ENCODE measurements at places on chromosomes 13 and 19.

- DNase-seq = no peak
Measured at GRCh38 chr19:33437393-33437820, 63.9 kb downstream of the CEBPG start.

- DNase-seq = peak; percentile 36
Measured at GRCh38 chr19:10085641-10086590, at the start of gene SHFL. Gene SHFL, plus strand, starts transcription at chr19:10086317. Its CDS starts 111 bp downstream, at chr19:10086428.

DNA sequence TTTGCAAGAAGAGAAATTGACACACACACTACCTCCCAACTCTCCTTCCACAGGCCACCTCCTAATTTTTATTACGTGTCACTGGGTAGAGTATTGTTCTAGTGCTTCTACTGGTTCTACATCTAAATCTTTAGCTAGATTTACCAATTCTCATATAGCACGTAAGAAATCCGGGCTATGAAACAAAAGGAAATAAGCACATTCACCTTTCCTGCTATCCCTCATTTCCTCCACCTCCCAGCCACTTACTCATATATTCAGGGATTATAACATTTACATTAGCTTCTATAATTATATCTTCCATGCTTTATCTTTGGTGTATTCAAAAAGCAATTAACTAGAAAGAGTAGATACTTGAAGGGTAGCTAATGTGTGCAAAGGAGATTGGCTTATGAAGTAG lies 39.7 kb downstream of the USP12 start:
- DNase-seq = no peak

- DNase-seq = no peak
Measured at GRCh38 chr19:4354897-4355296, 11.5 kb downstream of the MPND start.

GRCh38 chr19:40360708-40361241 lies 12.3 kb downstream of the PLD3 start:
- DNase-seq = no peak

GRCh38 chr13:111216166-111216960 lies 101.3 kb downstream of the ARHGEF7 start:
- DNase-seq = peak; percentile 30

DNA sequence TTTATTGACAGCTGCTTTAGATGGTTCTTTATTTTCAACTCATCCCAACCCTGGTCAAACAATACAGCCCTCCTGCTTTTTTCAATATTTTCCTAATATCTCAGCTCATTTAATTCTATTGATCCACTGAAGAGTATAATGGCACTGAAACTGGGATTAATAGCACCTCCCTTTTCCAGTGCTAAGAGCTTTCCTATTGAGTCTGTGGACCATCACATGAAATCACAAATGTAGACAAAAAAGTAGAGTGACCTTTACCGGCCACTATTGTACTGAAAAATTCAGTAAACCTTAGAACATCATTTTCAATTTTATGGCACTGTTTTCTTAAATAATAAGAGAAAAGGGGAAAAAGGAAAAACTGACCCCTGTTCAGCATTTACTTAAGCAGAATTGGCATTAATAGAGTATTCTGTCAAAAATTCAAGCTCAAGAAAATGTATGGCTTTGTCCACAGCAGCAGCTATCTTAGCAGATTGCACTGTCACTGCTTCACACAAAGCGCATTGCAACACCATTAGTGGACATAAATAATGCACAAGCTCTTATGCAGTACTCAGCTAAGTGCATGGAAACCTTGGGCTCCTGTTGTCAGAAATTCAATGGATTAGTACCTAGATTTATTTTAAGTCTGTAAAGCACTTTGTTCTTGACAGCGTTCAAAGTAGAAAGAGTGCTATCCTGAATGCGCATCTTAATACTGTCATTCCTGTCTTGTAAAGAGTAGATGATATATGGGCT lies 851.0 kb upstream of the KLHL1 start:
- DNase-seq = no peak

DNA sequence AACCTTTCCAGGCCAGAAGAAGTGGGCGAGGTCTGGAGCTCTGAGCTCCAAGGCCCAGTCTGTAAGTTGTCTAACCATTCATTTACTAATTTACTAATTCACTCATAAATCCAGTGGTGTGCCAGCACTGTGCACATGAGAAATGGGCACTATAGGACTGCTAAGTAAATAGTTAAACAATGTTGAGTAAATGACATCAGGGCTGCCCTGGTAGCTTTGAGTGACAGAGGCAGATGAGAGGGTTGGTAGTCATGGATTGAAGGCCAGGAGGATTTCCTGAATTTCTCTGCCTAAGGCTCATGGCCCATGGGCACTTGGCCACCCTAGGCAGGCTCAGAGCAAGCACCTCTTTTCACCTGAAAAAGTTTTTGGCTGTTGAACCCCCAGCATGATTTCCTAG lies 216.9 kb upstream of the RXFP2 start:
- DNase-seq = no peak

DNA sequence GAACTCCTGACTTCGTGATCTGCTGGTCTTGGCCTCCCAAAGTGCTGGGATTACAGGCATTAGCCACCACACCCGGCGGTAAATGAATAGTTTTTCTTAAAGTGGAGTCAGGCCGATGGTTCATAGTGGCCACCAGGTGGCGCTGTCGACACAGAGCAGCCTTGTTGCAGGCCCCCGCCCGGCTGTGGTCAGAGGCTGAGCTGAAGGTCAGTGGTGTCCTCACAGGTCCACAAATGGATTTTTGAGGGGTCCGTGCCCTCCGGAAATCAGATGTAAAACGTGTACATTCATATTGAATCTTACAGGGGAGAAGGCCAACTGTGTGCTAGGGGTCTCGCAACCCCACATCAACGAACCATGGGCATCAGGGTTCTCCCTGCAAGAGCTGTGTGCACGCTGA lies 13.4 kb upstream of the WDR18 start:
- no peak for DNase-seq

GRCh38 chr19:32814624-32815023 lies 54.9 kb downstream of the SLC7A9 start:
- DNase-seq = no peak

GRCh38 chr13:37107868-37108267 lies 2.4 kb upstream of the CSNK1A1L start:
- no peak for DNase-seq

DNA sequence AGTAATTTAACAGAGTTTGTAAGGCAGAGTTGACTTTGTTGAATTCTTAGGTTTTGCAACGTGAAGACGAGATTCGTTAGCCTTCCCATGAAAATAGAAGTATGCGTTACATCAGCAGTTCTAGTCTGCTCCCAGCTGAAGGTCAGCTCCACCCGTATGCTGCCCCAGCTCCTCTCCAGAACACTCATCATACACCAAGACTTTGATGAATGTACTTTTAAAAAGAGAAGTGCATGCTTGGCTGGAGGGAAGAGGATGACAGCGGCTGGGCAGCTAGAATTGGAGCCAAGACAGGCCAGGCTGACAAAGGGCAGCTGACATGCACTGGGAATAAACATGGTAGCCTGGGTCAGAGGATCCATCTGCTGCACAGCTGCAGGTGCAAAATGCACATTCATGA lies 166.3 kb upstream of the ARGLU1 start:
- DNase-seq = no peak

DNA sequence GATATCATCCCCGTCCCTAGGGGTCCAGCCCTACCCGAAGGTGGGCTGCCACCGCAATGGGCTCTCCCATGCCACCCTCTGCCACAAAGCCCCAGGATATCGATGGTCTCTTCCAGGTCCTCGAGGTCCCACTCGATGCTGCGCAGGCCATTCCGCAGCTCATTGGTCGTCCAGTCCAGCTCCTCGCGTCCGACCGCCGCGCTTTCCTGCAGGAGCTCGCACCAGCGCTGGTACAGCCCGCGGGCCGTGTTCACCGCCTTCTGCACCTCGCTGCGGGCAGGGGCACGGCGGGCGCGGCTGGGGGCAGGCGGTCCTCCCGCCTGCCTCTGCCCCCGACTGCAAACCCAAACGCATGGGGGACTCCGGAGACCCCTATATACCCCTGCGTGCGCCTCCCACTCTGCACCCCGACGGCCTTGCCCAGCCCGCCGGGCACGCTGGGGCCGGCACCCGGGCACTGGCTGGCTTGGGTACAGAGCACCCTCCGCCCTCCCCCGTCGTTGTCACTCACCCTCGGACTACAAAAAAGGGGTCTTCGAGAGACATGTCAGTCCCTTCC lies 468 bp downstream of the STX10 start:
- no peak for DNase-seq

GRCh38 chr19:39434123-39435076 lies 1.3 kb downstream of the RPS16 start:
- DNase-seq = peak; percentile 28

- no peak for DNase-seq
Measured at GRCh38 chr13:33520468-33520839, 234.9 kb upstream of the STARD13 start.

GRCh38 chr13:27627380-27627779 lies 5.7 kb downstream of the POLR1D start:
- no peak for DNase-seq

DNA sequence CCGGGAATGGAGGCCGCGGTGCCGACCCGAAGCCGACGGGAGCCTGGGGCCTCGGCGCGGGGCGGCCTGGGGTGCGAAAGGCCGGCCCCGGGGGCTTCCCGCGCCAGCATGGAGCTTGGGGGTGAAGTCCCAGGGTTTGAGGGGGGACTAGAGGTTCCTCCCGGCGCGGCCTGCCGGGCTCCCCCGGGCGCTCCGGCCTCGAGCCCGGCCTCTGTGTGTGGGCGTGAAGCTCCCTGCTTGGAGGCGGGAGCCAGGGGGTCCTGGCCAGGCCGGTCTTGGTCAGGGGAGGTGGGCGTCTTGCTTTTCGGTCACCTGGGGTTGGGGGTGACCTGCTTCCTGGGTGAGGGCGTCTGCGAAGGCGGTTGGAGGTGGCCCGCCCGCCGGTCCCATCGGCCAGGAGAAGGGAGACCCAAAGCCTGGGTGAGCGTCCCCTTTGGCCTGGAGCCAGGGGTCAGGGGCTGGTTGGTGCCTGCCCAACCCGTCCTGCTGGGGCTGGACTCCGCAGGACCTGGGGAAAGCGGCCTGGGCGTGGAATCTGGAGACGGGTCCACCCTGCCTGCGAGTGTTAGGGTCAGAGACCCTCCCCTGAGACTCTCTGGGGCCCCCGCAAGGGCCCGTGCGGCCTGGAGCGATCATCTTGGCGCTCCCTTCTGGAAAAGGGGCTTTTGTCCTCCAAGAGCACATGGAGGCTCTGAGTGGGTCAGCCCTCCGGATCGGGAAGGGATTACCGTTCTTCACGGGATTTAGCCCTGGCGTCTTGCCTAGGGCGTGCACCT lies 535 bp downstream of the BSG start:
- peak; percentile 66 for DNase-seq

DNA sequence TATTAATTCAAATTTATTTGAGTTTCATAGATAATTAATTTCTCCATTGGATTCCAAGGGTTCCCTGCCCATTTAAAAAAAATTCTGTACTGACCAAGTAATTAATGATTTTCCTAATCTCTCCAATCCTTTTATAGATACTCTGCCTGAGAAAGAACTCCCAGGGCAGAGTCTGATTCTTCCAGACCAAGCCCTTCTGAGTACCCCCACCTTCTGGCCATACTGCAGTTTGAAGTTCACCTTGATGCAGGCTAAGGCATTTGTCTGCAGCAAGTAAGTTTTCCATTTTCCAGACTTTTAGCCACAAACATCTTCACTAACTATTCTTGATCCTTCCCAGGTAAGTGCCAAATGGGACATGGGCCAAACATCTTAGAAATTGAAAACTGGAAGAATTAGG lies 195.9 kb downstream of the LHFPL6 start:
- no peak for DNase-seq

DNA sequence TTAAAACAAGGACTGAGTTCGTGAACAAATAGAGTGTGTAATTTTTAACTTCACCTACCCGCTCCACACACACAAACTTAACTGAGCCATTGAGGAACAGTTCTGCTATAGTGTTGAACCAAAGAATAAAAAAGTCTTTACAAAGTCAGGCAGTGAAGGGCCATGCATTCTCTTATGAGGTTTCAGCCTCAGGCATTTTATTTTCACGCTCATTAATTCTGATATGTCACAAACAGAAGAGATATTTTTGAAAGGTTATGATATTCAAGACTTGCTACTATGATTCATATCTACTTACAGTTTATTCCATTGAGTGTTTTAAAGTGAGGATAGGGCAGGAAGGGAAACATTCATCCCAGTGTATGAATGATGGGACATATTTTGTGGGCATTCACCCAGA lies 282.2 kb downstream of the SLITRK5 start:
- DNase-seq = no peak

- DNase-seq = no peak
Measured at GRCh38 chr19:38727868-38728660, 16.2 kb downstream of the CAPN12 start.

GRCh38 chr13:29507356-29507755 lies 88.1 kb downstream of the SLC7A1 start:
- peak; percentile 26 for DNase-seq

GRCh38 chr13:75445717-75446499 lies 36.1 kb downstream of the TBC1D4 start:
- DNase-seq = peak; percentile 36

DNA sequence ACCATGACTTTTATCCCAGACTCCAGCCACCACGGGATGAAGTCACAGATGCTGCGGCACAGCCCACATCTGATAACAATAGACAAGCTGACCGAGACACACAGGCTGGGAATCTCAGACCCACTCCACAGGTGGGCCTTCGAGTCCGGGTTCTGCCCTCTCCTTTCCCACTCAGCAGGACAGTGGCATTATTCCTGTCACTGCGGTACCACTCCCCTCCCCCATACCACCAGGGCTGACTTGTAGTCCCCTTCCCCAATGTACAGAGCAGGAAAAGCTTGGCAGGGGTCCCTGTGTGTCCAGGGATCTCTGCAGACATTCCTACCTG lies 179 bp upstream of the AMER2 start:
- DNase-seq = no peak

DNA sequence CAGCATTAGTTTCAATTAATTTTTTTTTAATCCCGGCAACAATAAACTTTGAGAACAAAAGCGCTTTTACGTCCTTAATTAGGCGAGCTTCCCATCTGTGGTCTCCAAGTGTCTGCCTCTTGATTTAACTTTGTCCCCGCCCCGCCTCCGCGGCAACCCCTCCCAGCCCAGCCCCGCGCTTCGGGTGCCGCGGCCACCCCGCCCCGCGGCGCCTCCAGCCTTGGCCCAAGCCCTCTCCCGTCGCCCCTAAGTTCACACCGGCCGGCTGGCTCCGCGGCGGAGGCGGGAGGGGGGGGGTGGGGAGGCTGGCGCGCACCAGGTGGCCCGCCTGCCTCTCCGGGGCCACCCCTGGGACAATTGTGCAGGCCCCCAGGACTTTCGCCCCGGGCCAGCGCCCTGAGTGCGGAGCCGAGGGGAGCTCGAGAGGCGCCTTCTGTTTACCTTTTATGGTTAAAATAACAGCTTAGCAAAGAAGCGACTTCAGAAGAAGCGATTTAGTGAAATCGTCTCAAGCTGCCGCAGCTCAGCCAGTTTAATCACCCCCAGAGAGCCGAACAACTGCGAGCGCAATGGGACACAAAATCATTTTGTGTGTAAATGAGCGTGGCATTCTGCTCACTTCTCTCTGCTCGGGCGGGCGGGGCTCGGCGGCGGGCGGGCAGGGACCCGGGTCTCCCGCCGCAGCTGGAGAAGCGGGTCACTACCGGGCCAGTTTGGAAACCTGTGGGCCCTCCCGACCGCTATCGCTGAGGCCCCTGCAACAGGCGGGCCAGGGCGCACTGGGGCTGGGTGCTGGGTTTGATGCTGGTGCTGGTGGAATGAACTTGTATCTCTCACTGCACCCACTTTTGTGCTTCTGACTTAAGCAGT lies 1.4 kb downstream of the KCTD15 start:
- no peak for DNase-seq

- DNase-seq = peak; percentile 89
Measured at GRCh38 chr19:56838909-56839651, 1.4 kb downstream of the PEG3 start.

Measured in fibroblast of mammary gland (primary cell).